ENCODE measurements at places on chromosomes 13 and 19.
A peak's percentile ranks its signal among the peaks of the same experiment; 100 is the strongest.

- peak; percentile 1 for DNase-seq
Observed at GRCh38 chr19:29371251-29372090, 154.3 kb upstream of the VSTM2B start.

DNA sequence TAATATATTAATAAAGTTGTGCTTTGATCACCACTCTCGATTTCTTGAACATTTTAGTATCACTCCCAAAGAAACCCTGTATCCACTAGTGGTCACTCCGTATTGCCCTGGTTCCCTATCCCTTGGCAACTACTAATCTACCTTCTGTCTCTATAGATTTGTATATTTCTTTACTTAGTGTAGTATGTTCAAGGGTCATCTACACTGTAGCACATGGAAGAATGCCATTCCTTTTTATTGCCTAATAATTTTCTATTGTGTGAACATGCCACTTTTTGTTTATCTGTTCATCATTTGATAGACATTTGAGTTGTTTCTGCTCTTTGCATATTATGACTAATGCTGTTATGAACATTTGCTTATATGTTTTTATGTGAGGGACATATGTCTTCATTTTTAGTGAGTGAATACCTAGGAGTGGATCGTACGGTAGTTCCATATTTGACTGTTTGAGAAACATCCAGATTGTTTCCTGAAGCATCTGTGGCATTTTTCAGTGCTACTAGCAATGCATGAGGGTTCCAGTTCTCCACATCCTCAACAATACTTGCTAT, 254.0 kb downstream of the GPC6 start:
- no peak for DNase-seq

- no peak for DNase-seq
Observed at GRCh38 chr13:85698256-85698655, 101.0 kb downstream of the SLITRK6 start.

GRCh38 chr13:40187324-40187795, 479.1 kb downstream of the FOXO1 start:
- DNase-seq, result no peak

- DNase-seq, result no peak
Observed at GRCh38 chr19:5851302-5851701, at the start of gene FUT3. FUT3 (minus strand) TSS chr19:5851449.

- peak; percentile 82 for DNase-seq
Observed at GRCh38 chr13:44237276-44237767, 136.3 kb upstream of the SERP2 start.

- DNase-seq, result no peak
Observed at GRCh38 chr13:37806666-37807065, 62.9 kb downstream of the TRPC4 start.

DNA sequence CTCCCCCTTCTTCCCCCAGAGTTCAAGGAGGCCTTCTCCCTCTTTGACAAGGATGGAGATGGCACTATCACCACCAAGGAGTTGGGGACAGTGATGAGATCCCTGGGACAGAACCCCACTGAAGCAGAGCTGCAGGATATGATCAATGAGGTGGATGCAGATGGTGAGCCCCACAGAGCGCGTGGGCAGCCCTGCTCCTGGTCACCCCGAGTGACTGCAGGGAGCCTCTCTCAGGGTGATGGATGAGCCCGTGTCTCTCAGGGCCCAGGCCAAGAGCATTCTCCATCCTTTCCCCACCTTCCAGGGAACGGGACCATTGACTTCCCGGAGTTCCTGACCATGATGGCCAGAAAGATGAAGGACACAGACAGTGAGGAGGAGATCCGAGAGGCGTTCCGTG, 7.0 kb downstream of the CALM3 start:
- no peak for DNase-seq

GRCh38 chr19:48796298-48797083, 14.3 kb downstream of the BCAT2 start:
- no peak for DNase-seq

GRCh38 chr13:78383071-78383484, 220.3 kb downstream of the POU4F1 start:
- no peak for DNase-seq

GRCh38 chr19:2381148-2381820, 21.2 kb downstream of the TMPRSS9 start:
- DNase-seq, result no peak

- peak; percentile 39 for DNase-seq
Observed at GRCh38 chr19:14337510-14337909, 43.7 kb upstream of the ADGRE5 start.

- DNase-seq, result no peak
Observed at GRCh38 chr13:37100731-37101130, 4.7 kb downstream of the CSNK1A1L start.

- no peak for DNase-seq
Observed at GRCh38 chr13:71396149-71396548, 470.9 kb downstream of the DACH1 start.

DNA sequence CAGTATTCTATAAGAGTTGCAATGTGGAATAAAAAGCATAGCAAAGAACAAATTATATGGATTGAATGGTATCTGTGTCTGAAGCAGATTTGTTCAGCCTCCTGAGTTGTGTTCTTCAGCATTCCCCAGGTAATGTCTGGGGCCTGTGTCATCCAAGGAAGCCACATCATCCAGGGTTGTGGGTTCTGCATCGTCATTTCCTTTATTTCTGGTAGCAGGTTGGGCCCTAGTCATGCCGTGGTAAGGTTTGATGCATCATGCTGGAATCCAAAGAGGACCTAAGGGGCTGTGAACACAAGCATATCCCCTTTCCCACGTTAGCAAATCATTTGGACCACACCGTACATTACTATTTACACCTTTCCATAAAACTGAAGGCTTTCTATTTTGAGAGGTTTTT, 131.0 kb upstream of the ZNF91 start:
- no peak for DNase-seq

DNA sequence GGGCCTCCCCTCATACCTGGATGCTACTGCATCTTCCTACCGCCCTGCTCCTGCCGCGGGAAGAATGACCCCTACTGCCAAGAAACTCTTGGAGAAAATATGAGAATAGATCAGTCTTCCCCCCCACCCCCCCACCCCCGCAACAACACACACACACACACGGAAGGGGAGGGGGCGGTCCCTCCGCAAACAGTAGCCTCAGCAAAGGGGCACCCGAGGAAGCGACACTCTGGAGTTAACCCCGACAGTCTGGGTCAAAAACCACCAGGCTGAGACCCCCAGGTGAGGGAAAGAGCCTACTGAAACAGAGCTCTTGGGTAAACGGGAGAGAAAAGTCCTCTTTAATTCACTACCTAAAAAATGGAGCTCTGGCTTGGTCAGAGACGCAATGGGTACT, 1.2 kb downstream of the MED26 start:
- DNase-seq, result no peak

DNA sequence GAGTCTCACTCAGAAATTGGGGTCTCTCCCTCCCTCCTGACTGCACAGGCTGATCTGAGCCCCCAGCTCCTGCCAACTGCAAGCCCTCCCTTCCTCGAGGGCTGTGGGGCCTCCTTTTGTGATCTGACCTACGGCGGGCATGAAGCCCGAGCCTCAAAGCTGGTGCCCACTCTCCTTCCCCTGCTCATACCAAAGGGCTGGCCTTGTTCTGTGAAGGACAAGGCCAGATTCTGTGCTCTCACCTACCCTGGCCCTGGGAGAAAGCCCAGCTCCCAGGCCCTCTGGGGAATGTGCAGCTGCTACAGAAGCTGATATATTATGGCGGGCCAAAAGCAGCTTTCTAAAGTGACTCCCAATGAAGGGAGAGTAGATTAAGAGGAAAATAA, 9.0 kb upstream of the ECH1 start:
- DNase-seq, result no peak

- DNase-seq, result no peak
Observed at GRCh38 chr19:43738780-43739211, 16.0 kb downstream of the SMG9 start.

DNA sequence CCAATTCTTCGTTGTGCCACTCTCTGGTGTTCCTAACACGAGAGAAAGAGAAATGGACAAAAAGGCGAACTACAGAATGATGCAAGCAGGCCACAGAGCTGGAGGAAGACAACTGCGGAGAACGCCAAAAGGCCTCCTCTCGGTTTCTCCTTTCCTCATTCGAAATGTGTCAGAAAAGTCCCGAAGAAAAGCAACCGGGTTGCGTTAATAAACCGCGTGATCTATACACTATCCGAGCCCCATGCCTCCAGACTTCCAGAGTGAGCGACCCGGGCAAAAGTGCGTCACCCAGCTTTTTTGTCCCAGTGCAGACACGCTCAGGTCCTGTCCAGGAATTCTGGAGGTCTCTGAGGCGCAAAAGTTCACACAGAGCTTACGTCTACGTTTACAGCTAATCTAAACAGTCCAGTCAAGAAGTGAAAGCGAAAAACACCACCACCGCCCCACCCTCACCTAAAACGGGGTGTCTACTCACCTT, 413 bp downstream of the N4BP2L2 start:
- peak; percentile 39 for DNase-seq

- DNase-seq, result no peak
Observed at GRCh38 chr13:110887597-110888333, 27.1 kb downstream of the ANKRD10 start.

DNA sequence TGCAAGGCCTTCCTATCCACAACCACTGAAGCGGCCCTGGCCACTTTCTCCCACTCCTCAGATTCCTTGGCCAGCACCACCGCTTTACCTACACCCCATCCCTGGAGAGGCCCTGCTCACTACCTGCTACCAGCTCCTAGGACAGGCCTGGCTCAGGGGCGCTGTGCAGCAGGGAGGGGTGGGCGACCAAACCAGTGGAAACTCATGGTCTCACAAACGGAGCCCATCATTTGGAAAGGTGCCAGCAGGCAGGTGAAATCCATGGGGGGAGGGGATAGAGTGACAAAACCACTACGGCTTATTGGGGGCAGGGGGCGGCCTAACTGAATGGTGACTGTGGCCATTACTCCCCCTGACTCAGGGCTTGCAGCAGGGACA, 27.6 kb downstream of the C19orf47 start:
- no peak for DNase-seq

GRCh38 chr19:32708457-32708856, 11.1 kb upstream of the TDRD12 start:
- no peak for DNase-seq

GRCh38 chr19:15902254-15902653, 4.4 kb upstream of the CYP4F2 start:
- no peak for DNase-seq

DNA sequence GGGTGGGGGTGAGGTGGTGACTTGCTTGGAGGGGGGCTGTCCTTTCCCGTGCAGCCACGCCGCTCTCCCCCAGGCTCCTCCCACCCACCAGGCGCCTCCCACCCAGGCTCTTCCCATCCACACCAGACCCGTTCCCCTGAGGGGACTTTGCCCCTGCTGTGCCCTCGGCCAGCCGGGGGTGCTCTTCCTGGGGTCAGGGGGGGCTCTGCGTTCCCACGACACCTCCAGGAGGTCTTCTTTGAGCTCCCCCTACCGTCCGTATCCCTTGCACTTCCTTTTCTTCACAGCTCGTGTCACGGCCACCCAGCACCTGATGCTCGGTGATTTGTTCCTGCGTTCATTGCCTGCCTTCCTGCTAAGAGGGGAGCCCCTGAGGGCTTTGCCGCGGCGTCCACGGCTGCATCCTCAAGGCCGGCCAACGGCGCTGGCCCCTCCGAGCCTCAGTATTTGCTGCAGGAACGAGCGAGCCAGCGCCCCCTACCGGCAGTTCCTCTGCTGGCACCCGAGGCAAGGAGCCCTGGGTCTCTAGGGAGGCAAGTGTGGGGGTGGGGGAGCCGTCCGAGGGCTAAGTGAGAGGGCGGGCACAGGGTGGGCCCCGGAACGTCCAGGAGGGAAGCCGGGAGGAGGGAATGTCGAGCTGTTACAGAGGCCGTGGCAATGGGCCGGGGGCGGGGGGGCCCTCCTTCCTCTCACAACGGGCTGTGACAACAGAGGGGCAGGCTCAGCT, 11.8 kb downstream of the LRRC4B start:
- DNase-seq, result peak; percentile 91

GRCh38 chr13:109200556-109200955, 571.1 kb downstream of the MYO16 start:
- DNase-seq, result no peak

- peak; percentile 52 for DNase-seq
Observed at GRCh38 chr13:31201341-31202031, 1.7 kb downstream of the B3GLCT start.

GRCh38 chr19:9407827-9408226, 27.5 kb downstream of the ZNF266 start:
- no peak for DNase-seq

DNA sequence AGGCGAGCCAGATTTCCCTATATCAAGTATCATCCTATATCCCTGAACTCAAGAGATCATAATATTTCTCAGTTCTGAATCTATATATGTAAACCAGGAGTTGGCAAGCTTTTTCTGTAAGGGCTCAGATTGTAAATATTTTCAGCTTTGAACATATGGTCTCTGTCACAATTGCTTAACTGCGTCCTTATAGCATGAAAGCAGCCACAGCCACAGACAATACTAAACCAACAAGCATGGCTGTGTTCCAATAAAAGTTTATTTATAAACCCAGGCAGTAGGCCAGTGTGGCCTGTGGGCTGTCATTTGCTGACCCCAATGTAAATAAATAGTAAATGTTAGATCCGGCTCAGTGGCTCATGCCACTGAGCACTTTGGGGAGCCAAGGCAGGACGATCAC, 12.2 kb upstream of the MYH14 start:
- DNase-seq, result no peak

DNA sequence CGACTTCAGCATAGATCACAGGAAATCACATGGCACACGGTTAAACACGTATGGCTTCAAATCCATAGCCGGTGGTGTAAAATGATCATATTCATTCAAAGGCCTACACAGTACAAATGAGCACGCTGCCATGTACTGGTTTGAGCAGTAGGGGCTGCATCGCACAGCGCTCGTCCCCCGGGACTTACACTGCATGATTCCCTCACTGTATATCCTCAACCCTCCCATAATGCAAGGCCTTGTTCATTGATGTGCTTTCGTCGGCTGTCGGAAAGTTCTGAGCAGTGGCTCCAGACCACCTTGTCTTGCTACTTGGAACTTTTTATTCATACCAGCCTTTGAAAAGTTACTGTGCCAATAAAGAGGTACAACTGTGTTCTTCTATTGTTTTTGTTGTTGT, 578.2 kb downstream of the MYO16 start:
- DNase-seq, result no peak

DNA sequence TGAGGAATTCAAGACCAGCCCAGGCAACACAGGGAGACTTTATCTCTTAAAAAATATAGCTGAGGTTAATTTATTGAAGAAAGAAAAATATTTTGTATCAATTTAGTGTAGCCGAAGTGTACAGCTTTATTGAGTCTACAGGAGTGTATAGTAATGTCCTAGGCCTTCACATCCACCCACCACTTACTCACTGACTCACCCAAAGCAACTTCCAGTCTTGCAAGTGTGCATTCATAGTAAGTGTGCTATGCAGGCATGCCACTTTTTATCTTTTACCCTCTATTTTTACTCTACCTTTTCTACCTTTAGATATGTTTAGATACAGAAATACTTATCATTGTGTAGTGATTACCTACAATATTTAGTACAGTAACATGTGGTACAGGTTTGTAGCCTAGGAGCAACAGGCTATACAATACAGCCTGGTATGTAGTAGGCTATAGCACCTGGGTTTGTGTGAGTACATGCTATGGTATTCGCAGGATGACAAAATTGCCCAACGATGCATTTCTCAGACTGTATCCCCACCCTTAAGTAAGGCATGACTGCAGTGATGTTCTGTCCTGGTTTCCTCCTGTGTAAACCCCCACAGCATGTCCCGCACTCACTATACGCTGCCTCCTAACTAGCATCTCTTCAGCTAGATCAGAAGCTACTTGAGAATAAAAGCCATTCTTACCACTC, 15.3 kb upstream of the ATP12A start:
- DNase-seq, result no peak

Measured in AG08396 (cell line).